ENCODE measurements at places on chromosomes 1 and 21.

- DNase-seq, result peak; percentile 52
Observed at GRCh38 chr1:32215629-32216480, 6.3 kb downstream of the TMEM234 start.

- DNase-seq, result no peak
Observed at GRCh38 chr1:31230378-31230777, 9.3 kb downstream of the NKAIN1 start.

GRCh38 chr21:34702341-34703170 lies 33.8 kb downstream of the CLIC6 start:
- DNase-seq, result no peak

GRCh38 chr1:21930629-21931170 lies 6.4 kb downstream of the HSPG2 start:
- DNase-seq, result no peak

DNA sequence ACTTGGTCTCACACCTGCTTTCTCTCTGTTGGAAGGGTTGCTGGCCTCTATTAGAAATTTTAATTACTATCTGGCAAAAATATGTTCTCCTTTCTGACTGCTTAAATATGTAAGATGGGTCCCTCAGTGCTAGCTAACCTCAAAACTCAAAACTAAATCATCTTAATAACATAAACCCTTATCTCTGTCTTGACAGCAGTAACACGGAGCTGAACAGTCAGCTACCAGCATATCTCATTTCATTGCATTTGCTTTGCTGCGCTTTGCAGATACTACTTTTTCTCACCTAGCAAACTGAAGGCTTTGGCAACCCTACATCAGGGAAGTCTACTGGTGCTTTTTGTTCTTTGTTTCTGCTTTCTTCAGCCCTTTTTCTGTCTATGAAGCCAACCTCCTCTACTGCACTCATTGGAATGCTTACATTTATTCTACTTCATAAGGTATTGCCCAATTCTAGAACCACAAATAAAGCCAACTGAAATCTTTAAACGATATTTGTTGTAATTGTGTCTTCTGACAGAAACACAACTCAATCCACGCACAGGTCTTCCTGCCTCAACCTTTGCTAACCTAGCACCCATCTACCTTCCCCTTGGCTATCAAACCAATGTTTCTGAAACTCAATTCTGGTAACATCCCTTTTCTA lies 95.6 kb downstream of the RERE start:
- no peak for DNase-seq

- no peak for DNase-seq
Observed at GRCh38 chr1:67777440-67777839, 55.8 kb downstream of the GNG12 start.

GRCh38 chr1:82042306-82043060 lies 241.7 kb downstream of the ADGRL2 start:
- no peak for DNase-seq

- no peak for DNase-seq
Observed at GRCh38 chr1:24155011-24155782, 12.3 kb upstream of the IL22RA1 start.

GRCh38 chr1:19390166-19390850 lies 78.2 kb downstream of the SLC66A1 start:
- no peak for DNase-seq

DNA sequence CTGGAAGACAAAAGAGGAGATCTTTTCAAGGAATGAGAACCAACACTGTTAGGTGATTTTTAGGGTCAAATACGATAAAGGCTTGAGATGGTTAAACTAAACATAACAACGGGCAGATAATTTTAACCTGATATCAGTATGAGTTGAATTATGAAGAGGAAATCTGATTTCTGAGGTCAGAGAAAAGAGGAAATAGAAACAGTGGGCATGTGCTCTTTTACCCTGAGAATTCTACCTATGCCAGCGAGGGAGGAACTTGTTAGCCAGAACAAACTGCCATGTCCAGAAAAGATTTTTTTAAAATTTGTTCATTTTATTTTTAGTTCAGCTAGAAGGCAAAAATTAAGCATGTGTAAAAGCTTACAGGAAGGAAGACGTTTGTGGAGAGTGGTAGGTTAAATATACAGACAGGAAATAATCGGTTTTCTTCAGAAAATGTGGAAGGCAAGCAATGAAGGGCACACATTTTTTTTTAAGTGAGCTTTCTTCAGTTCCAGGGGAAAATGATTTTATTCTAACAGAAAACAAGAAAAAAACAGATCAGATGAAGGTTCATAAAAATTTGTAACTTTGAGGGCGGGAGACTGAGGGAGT lies 1745.3 kb downstream of the MRPL39 start:
- DNase-seq, result no peak

DNA sequence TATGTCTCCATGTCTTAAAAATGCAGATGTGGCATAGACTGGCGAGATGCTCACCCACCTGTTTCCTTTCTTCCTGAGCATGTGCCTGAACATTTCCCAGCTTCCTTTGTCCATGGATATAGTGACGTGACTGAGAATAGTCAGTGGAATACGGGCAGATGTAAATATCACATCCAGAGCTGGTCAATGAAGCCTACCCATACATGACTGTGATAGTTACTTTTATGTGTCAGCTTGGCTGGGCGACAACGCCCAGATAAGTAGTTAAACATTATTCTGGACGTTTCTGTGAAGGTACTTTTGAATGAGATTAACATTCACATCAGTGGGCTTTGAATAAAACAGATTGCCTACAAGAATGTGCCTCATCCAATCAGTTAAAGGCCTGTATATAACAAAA lies 135.7 kb downstream of the RGS7 start:
- DNase-seq, result no peak

DNA sequence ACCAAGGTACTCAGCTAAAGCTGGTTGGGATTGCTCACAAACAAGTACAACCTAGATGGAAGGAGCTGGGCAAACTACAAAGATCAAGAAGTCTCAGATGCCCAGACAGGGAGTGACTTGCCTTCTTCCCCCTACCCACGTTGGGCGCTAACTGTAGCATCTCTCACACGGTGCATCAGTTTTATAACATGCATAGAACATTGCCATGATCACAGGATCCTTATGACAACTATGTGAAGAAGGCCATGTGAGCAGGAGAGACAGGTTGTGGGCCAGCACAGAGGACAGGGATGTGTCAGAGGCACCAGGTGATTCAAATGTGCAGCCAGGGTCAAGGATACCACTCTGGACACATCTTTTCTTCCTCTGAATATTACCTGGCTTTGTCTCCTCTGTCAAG lies 28.3 kb upstream of the CYP4B1 start:
- DNase-seq, result no peak

GRCh38 chr1:22247527-22248245 lies 104.8 kb upstream of the WNT4 start:
- DNase-seq, result no peak

DNA sequence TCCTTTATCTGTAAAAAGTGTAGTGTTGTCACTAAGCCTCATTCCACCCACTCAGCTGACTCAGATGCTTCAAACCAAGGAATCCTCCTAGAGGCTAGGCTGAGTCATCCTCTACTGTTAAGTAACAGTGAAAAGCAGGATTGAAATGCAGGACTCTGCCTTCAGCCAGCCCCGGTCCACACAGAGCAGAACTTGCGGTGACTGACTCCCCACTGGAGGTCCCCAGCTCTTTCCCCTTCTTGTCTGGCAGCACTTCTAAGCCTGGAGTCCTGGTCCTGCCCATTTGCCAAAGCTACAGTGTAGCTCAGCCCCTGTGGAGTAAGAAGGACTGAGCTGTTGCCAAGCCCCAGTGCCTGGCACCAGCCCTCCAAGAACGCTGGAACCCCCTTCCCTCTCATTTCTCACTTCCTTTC lies 1.7 kb downstream of the RAB7B start:
- peak; percentile 48 for DNase-seq

DNA sequence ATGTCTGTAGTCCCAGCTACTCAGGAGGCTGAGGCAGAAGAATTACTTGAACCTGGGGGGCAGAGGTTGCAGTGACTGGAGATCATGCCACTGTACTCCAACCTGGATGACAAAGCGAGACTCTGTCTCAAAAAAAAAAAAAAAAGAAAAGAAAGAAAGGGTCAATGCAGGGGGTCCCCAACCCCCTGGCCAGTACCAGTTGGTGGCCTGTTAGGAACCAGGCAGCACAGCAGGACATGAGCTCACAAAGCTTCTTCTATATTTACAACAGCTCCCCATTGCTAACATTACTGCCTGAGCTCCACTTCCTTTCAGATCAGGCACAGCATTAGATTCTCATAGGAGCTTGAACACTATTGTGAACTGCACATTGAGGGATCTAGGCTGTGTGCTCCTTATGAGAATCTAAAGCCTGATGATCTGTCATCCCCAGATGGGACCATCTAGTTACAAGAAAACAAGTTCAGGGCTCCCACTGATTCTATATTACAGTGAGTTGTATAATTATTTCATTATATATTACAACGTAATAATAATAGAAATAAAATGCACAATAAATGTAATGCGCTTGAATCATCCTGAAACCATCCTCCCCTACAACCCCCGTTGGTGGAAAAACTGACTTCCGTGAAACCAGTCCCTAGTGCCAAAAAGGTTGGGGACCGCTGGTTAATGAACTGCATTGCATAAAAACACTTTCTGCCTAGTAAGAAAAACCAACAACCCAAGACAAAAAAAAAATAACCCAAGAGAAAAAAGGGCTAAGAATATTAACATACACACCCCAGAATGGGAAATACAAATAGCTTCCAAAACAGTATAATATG lies 2.8 kb downstream of the ZBTB8OS start:
- no peak for DNase-seq

DNA sequence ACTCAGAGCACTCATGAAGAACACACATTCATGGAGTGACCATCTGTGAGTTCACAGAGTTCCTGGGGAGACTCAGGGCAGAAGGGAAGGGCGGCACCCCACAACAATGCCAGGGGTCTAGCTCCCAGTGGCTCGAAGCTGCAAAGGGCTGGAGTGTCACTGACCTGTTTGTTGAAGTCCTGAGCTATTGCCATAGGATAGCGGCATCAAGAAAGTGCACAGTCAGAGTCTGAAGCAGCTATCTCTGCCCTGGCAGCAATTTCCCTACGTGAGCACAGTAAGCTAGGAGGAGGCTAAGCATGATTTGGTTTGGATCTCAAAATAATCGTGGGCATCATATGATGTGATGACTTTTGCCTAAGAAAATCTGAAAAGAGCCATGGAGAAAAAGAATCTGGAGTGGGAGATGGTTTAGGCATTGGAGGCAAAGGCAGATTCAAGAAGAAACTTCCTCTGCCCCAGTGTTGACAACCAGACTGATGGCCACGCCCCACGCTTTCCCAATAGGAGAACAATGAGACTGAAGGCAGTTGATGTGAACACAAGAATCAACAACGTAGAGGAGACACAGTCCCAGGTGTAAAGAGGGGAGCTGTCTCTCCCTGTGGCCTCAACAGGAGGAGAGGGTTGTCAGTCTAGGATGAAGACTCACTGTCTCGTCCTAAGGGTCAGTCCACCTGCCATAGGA lies 100.0 kb upstream of the SLC25A33 start:
- no peak for DNase-seq

DNA sequence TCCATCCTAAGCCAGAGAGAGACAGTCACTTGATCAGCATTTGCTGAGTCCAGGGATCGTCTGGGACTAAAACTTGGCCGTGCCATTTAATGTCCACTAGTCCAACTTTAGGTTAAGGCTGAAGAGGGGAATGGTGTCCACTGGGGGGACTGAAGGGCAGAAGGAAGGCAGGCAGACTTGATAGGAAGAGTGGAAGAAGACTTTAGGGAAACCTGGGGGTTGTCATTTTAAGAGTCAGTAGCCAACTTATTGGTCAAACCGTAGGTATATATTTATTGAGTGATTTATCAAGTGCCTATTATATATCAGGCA lies 1.3 kb upstream of the LMOD1 start:
- no peak for DNase-seq

- DNase-seq, result no peak
Observed at GRCh38 chr1:17587693-17588047, 48.2 kb downstream of the ARHGEF10L start.

DNA sequence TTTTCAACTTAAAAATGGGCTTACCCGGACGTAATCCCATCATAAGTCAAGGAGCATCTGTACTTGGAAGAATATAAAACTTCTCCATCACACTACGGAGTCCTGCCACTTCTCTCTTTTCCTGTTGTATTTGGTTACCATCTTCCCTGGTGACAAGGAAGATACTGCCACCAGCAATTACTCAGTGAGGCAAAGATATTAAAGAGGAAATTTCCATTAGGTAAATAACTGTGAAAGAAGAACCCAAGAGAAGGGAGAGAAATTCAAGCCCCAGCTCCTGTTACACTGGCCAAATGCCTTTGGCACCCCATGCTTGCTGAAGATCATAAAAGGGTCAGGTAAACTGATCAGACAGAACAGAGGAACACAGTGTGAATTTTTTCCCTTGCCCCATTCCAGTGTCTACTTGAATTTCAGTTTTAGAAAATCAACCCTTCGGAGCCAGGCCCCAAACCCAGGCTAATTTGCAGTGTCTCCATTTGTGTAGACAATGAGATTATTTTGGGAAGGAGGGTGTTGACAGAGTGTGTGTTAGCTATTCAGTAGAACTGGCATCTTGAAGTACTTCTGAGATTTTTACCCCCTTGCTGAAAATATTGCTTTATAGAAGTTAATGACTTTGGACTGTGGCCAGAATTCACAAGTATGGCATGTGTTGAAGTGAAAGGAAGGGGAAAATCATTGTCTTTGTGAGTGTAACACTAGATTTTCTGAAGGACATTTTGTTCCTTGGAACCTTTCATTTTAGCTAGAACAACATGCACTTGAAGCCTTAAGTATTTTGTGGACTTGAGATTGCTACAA lies 167.1 kb downstream of the DHRS3 start:
- no peak for DNase-seq

DNA sequence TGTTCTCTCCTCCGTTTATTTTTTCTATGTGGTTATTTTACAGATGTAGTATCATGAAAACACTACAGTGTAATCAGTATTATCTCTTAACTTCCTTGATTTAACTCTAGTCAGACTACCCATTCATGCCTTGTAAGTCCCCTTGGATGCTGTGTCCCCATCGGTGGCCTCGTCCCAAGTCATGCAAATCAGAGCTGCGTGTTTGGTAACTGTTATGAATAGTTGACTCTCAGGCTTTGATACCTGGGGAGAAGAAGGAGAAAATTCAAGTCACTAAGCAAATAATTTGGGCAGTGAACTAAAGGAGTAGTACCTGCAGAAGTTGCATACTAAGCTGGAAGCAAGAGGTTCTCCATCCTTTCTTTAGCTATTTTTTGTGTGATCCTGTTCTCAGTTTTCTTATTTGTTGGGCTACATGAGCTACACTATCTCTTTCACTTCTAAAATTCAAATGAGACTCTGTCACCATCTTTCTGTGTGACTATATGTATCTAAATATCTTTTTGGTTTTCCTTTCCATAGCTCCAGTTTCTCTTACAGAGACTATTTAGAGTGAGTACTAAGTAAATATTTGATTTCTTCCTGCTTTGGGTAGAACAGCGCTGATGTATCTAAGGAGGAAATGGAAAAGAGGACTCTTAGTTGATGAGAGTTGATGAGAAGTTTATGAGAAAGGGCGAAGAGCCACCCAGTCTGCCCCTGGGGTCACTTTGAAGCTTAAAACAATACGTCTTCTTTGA lies 50.9 kb downstream of the VANGL2 start:
- no peak for DNase-seq

DNA sequence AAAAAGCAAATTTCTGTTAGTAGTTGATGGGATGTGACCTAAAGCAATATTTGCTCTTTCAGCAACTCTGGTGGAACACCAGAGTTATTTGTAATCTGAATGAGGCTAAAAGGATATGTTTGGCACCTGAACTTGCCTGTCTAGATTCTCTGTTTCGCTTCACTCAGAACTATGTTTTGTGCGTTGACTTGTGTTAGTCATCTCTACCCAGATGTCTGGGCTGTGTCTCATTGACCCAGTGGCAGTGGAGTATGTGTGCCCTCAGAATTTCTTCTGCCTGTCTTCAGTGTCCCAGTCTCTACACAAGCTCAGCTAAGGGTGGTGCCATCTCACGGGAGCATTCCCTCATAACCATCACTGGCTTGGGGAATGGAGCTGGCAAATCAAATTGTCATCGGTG lies 13.9 kb downstream of the KCNK1 start:
- DNase-seq, result no peak
